NCI-H1436 (cell line): ENCODE measurements at places on chromosomes 6 and 20.

DNA sequence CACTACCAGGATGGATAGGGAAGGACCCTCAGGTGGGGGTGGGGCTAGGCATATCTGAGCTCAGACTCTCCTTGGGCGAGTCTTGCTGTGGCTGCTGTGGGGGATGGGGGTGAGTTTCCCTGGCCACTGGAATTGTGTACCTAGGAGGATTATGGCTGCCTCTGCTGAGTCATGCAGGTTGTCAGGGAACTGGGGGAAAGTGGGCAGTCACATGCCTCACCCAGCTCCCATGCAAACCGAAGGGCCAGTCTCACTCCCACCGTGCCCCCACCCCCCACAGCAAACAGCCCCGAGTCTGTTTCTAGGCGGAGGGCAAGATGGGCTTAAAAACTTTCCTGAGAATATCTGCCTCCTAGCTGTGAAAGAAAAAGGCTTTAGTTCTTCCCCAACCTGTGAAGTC, 210.3 kb upstream of the FERMT1 start:
- no peak for DNase-seq

DNA sequence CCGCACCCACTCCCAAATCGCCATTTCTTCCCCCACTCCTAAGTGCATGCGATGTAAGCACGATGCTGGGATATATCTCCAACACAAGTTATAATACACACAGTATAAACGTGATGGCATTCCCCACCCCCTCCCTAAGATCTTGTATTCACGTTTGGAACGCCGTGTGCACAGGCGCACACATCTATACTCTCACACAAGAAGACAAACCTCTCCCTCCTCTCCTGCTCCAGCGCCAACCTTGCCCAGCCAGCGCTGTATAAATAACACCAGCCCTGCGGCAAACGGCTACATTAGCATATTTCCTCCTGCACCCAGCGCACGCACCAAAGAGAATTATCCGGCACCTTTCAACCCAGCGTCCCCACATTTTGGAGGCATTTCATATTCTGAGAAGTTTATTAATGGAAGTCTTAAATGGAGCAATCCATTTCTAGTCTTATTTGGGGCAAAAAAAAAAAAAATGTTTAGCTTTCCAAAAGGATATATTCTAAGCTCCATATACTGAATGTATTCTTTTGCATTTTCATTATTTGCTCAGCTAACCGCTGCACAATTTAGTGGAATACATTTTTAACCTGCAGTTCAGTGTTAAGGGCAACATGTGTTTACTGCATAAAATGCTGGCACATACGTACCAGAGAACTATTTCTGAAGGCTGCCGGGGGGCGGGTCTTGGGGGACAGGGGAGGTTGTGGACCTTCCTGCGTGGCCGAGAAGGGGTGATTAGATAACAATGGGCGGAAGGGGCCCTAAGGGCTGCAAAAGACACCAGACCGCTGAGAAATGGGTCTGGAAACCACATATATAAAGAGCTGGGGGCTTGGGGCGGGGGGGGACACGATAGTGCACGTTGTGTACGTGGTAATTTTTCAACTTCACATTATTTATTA, 1.1 kb upstream of the SLC22A23 start:
- peak; percentile 70 for DNase-seq

GRCh38 chr6:134379076-134379475, 61.2 kb upstream of the SGK1 start:
- DNase-seq: no peak

GRCh38 chr6:6820641-6821238, 232.2 kb downstream of the LY86 start:
- peak; percentile 18 for DNase-seq

DNA sequence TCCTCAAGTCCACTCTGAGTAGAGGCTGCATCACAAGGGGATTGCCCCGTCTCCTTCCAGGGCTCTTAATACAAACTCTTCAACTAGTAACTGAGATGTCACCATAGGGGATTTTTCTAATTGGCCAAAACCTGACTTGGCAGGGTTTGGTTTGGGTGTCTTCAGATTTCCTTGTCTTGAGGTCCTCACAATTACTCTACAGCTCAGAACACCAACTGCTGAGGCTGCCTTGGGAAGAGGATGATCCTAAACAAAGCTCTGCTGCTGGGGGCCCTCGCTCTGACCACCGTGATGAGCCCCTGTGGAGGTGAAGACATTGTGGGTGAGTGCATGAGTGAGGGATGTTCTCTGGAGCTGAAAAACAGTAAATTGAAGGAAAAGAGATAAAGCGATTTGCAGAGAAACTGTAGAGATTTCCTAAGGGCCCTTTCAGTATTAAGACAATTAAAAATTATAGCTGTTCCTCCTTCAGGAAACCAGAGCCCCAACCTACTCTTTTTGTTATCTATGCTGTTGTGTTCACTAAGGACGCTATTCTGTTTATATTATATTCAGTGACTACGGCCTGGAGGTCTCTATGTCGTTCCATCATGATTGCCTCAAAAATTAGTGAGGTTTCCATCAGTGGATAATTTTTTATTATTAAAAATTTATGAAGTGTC, at the start of gene HLA-DQA1:
Gene HLA-DQA1, plus strand, starts transcription at position 188 of the 662 bp plus-strand sequence. Its CDS starts 53 bp downstream, at position 241.
- no peak for DNase-seq

DNA sequence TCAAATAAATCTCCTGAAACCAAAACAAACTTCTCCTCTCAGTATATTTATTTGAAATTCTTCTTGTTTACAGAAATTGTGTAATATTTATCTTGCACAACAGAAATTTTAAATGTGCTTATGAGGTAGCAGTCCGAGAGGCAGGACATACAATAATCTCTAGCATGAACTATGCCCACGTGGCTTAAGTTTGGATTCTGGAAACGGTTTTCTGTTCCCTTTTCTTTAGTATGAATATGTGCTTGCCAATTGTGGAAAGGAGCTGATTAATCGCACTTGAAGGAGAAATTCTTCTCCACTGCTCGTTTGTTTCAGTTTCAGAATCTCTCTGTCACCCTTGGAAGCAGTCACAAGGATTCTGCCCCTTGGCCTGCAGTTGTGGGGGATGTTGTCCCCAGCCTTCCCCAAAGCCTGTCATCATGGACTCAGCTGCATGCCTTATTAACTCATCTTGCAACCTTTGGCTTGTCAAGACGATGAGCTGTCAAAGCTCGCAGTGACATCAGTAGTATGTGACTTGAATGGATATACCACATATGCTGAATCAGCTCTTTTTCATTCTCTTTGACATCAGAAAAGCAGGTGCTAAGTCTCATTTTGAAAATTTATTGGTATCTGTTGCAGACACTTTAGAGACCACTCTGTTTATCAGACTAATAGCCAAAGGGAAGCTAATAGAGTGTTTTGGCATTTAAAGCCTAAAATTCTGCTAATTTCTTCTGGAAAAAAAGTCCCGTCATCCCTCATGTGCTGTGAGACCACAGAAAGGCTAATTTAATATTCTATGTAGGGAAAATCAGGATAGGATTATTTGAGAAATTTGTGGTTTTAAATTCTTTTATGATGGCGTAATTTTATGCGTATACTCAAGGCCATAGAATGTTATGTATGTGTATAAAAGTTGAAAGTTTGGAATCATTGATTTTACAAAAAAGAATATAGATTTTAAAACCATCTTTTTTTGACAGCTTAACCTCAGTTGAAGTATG, 186.8 kb downstream of the ARID1B start:
- DNase-seq: no peak

GRCh38 chr20:48350313-48350988, 477.3 kb downstream of the PREX1 start:
- DNase-seq: no peak

DNA sequence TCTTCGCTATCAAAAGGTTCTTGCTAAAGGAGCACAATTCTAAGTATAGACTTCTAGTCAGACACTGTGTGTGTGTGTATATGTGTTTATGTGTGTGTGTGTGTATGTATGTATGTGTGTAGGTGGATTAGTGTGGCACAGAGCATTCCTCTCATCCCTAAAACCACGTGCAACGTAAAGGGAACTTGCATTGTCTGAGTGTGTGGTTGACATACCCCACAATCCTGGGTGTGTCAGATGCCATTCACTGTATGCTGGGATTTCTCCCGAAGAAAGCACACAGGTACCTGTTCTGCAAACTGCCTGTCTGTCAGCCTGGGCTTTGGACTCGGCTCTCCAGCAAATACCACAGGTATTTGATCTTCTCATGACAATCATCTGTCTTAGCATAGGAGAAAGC, 42.3 kb upstream of the TBC1D7 start:
- DNase-seq: no peak

GRCh38 chr6:105992315-105992961, 93.7 kb upstream of the PRDM1 start:
- DNase-seq: peak; percentile 84

- DNase-seq: no peak
These were observed 32.2 kb upstream of the ARFGEF2 start for GRCh38 chr20:48889140-48889790.

DNA sequence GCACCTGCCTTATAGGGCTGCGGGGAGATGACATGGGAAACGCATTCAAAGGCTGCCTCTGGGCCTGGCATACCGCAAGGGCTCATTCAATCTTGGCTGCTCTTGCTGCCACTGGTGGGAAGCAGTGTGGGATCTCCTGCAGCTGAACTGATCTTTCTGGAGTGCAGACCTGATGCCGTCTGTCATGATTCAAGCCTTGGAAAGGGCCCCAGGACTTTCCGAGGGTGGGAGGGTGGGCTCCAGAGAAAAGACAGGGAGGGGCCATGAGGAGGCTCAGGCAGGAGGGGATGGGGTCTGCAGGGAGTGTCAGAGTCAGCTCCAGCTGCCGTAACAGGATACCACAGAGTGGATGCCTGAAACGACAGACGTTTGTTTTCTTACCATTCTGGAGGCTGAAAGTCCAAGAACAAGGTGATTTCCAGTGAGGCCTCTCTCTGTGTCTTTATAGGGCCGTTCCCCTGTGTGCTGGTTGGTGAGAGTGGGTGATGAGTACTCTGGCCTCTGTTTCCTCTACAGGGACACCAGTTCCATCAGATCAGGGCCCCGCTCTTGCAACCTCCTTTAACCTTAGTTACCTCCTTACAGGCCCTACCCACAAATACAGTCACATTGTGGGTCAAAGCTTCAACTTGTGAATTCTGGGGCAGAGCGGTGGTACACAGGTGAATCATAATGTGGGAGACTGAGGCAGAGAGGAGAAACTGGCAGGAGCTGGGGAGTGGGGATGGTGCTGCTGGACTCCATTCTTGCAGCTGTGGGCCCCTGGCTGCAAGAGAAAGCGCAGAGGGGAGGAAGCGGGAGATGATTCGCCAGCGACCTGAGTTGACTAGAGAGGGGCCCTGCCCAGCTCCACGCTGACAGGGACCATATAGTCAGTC, 148.4 kb downstream of the SYCP2 start:
- DNase-seq: no peak

GRCh38 chr6:364609-365540, 26.7 kb upstream of the IRF4 start:
- no peak for DNase-seq

DNA sequence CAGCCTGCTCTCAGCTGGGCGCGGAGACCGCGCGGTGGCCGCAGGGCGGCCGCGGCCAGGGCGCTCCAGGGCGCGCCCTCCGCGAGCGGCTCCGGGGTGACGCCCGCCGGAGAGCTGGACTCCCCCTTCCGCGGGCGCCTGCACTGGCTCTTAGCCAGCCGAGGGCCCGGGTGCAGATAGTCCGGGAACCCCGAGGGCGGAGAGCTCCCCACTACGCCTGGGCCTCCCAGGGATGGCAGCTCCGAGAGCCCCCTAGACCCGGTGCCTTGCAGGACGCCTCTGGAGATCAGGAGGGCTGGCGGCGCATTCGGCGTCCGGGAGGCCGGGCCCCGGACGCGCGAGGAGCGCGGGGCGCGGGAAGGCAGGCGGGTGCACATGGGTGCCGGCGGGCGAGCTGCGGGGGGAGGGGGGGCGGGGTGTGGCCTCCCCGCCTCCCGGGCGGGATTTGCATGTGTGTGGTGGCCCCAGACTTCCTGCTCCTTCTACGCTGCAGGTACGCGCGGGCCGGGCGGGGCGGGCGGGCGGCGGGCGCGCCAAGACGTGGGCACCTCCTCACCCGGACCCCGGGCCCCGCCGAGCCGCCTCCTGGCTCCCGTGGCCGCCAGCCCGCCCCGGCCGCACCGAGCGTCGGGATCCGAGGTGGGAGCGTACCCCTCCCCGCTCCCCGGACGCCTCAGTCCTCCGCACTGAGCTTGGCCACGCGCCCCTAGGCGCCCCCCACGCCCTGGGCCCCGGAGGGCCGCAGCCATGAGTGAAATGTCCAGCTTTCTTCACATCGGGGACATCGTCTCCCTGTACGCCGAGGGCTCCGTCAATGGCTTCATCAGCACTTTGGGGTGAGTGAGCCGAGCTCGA, at the start of gene ITPR3:
Gene ITPR3, plus strand, starts transcription at position 467 of the 855 bp plus-strand sequence. Its CDS starts 281 bp downstream, at position 748.
- DNase-seq: peak; percentile 71

DNA sequence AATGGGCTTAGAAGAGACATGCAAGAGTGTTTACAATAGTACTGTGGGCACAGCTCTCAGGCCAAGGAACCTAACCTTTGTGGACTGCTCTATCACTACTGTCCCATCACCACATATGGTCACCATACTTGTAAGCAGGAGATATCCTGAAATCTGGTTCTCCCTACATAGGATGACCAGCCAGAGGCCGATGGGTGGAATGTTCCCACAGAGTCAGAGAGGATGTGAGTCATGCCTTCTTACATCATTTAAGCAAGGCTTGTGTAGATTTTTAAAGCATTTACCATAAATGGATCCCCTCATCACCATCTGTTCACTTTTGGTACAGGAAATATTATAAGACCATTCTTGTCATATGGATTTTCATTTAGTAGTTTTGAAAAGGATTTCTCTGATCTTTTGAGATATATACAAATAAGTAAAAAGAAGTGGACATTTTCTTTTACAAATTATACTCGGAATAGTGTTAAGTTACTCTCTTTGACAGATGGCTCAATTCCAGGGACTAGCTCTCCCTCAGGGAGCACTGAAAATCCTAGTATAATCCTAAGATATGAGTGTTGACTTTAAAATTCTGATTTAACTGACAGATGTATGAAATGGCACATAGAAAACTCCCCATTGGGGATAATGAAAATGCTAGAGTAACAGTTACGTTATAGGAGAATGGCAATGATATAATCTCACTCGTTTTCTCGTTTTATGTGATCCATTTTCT, 6.6 kb downstream of the HTR1B start:
- DNase-seq: no peak

GRCh38 chr6:10890151-10890550, 3.3 kb downstream of the SYCP2L start:
- no peak for DNase-seq

DNA sequence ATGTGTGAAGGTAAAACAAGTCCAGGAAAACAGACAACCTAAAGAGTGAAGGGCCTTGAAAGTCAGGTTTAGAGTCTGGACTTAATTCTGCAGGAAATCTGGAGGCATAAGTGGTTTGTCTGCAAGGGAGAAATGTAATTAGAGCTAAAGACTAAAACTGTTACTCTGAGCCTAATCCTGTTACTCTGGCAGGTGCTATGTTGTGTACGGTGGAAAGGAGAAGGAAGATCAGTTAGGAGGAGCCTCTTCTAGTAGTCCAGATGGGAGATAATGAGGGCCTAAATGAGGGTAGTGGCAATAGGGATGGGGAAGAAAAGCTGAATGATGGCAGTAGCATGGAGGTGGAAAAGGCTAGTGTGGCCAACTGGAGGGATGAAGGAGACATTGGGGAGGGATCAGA, 118.5 kb downstream of the PDSS2 start:
- no peak for DNase-seq
